ENCODE measurements at places on chromosomes 7 and 10. TPM values are rescaled to one million over a fixed set of nuclear protein-coding genes. Genes with fewer than 3 reads are reported as not detected.

DNA sequence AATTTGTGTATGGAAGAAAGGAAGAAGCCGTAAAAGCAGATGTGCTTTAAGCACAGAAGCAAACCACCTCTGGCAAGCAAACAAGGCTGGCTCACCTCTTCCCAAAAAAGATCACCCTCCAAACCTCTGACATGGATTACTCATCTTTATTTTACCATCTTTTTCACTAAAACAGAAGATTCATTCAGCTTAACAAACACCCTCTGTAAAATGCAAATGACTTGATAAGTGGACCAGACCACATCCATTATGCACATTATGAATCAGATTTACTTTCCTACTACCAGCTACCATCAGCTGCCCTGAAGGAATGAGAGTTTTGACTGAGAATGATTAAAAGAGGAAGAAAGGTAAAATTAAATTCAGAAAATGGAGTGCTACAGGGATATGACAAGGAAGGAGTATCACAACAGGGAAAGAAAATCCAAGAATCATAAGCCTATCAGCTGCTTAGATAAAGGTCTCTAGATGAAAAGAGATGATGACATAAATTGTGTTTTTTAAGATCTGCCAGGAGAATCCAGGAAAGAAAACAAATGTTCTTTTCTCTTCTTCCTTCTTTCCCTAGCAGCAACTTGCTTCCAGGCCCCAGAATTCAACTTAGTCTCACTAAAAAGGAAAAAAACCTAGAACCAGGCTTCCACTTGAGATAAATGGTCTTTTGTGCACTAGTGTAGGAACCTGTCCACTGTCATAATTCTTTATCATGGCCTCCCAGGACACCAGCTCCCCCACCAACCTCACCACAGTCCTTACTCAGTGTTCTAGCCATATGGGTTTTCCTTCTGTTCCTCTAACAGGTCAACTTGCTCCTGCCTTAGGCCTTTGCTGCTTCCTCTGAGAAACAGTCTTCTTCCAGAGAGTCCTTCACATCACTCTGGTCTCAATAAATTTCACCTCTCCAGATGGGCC, 47.4 kb downstream of the JAZF1 start:
- DNase-seq: no peak

GRCh38 chr10:76546411-76546810, 1091.2 kb downstream of the KCNMA1 start:
- DNase-seq: no peak

DNA sequence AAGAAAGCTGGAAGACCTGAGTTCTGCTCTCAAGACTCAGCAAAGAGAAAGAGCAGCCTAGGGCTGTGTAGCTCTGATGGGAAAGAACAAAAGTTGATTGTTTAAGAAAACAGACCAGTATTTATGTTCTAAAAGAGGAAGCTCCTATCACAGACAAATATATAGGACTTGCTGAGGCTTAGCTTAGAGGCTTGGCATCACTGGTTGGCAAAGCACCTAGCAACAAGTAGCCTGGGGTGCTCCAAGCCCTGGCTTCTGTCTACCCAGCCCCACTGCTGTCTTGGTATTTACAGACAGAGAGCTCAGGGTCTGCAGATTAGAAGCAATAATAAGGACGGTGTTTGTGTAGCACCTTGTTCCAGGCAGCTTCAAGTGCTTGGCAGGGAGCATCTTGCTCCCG, 36.9 kb upstream of the CCDC3 start:
- no peak for DNase-seq

DNA sequence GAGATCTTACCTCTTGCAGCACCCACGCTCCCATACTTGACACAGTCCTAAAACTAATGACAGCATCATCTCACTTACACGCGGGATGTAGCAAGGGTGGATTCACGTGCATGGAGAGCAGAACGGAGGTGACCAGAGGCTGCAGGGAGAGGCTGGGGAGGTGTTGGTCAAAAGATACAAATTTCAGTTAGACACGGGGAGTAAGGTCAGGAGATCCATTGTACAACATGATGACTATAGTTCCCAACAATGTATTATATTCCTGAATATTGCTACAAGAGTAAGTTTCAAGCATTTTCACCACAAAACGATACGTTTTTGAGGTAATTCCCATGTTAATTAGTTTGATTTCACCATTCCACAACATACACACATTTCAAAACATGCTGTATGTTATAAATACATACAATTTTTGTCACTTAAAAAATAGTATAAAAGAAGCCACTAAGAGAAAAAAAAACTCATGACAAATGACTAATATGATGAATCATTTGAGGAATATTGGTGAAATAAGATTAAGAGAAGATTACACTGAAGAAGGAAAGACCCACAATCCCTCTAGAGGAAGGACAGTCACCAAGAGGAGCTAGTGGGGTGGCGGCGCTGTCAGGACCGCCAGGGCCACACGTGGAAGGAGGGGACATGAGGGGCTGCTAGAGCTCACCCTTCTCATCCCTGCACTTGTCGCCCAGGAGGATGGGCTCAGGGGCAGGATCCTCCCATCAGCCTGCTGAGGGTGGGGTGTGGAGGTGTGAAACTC, 49.4 kb upstream of the EGFR start:
- DNase-seq: no peak

GRCh38 chr10:113175756-113176651, 226.0 kb downstream of the TCF7L2 start:
- no peak for DNase-seq

DNA sequence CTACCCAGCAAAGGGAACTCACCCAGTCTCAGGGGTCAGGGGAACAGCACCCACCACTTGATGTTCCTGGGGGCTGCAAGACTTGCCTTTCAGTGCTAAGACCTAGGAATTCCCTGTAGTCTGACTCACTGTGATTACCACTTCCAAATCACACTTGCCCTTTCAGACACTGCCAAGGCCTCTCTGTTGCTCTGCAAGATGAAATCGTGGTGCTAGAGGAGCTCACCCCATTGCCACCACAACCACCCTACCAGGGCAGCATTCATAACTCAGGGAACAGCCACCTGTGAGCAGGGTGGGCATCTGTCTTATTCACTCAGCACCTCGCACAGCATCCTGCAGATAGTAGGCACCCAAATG, 36.5 kb downstream of the XPNPEP1 start:
- DNase-seq: no peak

GRCh38 chr7:83519240-83519639, 129.7 kb downstream of the SEMA3E start:
- no peak for DNase-seq

DNA sequence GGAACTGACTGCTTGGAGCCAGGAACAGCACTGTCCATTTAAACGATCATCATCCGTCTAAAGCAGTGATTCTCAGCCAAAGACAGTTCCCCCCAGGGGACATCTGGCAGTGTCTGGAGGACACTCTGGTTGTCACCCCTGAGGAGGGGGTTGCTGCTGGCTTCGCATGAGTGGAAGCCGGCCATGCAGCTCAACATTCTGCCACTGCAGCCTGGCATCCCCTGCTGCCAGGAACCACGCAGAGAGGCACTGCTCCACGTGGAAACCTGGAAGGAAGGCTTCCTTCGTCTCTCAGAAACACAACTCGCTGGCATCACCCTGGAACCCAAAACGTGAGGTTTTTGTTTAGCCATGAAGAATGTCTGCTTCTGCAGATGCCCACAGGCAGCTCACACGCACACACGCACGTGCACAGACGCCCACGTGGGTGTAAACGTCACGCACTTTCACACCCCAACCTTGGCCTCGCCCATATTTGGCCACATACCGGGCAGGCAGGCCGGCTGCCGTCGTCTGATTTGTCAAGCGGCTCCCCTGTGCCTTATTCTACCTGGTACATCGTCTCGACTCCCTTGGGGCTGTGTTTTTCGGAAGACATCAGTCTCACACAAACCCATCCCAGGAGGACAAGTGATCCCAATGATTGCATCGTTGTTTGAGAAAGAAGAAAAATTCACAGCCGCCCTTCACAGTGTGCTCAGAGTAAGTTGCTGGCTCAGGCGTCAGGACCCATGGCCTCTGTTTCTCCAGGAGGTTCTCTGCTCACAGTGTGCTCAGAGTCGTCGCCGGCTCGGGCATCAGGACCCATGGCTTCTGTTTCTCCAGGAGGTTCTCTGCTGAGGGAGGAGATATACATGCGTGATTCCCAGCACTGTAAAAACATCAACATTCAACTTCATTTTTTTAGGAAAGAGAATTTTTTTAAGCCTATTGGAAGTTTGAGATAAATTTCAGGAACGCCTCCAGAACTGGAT, 127.2 kb upstream of the PPP2R2D start:
- no peak for DNase-seq

DNA sequence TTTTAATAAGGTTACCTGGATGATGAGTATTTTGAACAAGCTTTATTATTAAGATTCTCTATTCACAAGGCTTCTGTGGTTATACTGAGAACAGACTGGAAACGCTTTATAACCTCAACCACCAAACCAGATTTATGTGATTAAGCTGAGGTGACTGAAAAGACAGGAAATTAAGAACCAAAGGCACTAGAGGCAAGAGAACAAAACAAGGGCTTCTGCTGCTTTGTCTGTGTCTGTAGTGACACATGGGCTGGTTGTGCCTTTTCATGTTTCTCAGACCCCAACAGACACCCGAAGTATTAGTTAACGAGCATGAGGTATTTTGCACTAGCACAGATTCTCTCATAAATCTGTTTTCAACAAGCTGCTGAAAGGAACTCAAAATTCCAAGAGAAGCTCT, 64.4 kb downstream of the RAPGEF5 start:
- DNase-seq: no peak

- DNase-seq: peak; percentile 15
Measured at GRCh38 chr7:32164341-32164996, 94.3 kb upstream of the PDE1C start.

DNA sequence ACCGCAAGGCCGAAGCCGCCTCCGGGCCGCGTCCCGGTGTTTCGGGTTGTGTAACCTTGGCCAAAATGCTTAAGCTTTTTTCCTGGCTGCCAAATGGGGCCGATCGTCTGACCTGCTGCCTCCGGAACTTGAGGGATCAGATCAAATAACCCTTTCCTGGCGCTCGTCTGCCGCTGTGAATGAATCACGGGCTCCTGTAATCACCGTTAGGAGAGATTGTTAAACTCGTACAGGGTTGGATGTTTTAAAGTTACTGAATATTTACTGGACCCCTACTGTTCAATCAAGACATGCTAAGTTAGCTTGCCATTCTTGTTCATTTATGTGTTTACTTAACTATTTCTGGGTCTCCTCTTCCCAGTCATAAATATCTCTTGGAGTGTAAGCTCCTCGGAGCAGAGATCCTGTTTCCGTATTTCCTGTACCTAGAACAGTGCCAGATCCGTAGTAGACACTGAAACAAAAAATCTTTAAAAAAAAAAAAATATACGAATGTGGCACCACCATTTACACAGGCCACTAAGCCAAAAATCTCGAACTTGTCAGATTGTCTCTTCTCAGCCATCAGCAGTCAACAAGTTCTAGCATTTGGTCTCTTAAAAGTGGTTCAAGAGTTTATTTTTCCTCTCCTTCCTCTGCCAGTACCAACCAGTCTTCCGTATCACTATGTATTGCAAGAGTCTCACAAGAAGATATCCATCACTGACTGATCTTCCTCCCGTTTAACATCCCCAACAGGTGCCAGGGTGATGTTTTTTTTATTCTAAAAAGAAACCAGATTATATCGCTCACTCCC, 650 bp upstream of the TM9SF3 start:
- peak; percentile 63 for DNase-seq

Gene RAPGEF5
- polyA plus RNA-seq: 37.6 TPM

Gene KIAA1549
- polyA plus RNA-seq: 15.5 TPM

Gene KEL
- polyA plus RNA-seq: 3.8 TPM

Gene GOLGA7B
- polyA plus RNA-seq: 1.2 TPM

Gene SPDYE9
- polyA plus RNA-seq: 1.5 TPM

Gene TNS3
- 87.4 TPM for polyA plus RNA-seq

Gene DOCK4
- 30.4 TPM for polyA plus RNA-seq
